ENCODE measurements at places on chromosomes 2 and 18.

- no peak for DNase-seq
Observed at GRCh38 chr2:584863-585823, 92.1 kb downstream of the TMEM18 start.

- DNase-seq, result no peak
Observed at GRCh38 chr2:201797175-201797840, 9.0 kb upstream of the CDK15 start.

DNA sequence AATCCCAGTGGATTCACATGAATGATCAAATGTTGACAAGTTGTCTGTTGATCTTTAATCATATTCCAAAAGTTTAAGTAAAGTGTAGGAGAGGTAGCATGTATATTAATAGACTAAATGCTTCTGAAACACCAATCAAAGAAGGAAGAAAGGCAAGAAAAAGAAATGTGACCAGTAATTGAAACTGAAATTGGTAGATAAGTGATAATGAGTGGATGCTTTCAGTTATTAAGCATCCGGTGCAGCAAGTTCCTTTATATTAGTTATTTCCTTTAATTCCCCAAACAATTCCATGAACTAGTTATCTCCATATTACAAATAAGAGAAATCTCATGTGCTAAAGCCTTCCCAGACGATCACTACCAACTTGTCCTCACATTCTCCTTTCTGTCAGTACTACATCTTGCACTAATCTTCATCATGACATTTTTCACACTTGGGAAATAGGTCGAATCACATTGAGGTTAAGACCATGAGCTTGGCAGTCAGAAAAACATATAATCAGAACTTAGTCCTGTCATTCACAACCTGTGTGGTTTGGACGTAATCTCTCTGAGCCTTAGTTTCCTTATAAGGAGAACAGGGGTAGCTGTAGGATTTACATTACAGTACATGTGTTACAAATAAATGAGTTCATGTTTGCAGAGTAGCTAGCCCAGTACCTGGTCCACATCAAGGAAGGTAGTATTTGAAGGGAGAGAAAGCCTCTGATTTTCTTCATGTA is 182.1 kb downstream of the NOL4 start:
- no peak for DNase-seq

- DNase-seq, result no peak
Observed at GRCh38 chr18:78974115-78974761, 5.4 kb upstream of the SALL3 start.

GRCh38 chr2:236351966-236352525 is 87.8 kb upstream of the ASB18 start:
- DNase-seq, result no peak
